Stimulated activated CD4-positive, alpha-beta T cell treated with anti-CD3 and anti-CD28 coated beads, Interleukin-4, amount 100 ng/mL, for 24 hours (primary cell): ENCODE measurements at places on chromosomes 6 and 20.

- DNase-seq: no peak
These were observed 632.8 kb downstream of the HACE1 start for GRCh38 chr6:104226790-104227446.

DNA sequence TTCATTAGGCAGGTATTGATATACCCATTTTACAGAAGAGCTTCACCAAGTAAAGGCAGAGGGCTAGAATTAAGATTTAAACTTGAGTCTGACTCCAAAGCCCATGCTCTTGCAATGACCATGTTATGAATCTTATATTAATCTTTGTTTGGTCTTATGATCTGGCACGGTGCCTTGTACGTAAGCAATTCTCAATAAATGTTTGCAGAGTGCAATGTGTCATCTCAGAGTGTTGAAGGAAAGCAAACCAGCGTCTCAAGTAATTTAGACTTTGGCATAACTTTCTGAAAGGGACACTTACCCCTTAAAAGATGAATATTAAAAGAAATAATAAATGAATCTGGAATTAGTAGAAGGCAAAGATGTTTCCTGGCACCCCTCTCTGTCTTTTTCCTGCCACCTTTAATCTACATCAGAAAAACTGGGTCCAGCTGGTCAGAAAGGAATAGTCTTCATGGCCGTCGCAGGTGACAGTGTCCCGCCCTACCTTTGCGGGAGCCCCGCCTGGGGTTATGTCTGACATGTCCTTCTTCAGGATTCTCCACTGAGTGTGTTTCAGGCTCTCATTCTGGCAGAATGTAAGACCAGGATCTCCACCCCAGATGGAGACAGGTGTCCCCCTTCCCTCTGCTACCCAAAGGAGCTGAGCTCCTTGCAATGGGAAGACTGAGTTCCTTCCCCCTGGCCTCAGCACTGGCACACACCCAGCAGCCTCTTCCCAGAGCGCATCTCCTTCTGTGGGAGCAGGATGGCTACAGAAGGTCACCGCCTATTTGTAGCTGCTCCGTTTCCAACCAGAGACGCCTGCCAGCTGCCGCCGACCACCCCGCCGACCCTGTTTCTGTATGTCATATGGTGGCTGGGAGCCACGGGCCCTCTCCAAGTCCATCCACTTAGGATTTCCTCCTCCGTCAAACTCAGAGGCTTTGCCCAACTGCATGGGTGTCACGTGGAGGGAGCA is 266.3 kb upstream of the ECI2 start:
- no peak for DNase-seq

DNA sequence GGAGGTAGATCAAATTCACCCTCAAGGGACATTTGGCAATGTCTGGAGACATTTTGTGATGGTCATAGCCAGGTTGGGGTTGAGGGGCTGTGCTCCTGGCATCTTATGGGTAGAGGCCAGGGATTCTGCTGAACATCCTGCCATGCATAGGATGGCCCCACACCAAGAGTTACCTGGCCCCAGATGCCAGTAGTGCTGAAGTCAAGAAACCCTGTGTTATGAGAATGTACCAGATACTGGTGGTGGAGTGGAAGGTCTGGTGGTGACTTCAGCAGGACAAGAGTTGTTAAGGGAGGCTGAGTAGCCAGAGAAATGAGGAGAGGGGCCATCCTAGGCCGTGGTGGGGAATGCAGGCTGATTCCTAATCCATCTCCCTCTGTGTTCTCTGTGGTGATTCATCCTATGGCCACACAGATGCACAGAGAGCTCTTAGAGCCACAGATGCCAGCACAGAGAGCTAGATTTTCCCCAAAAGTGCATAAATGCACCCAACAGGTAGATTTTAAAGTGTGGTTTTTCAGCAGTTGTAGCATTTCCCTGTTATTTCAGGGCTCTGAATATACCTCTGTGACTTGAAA is 43.6 kb downstream of the CDYL start:
- DNase-seq: no peak

- DNase-seq: no peak
These were observed 8.5 kb upstream of the DNMT3B start for GRCh38 chr20:32753731-32754130.

DNA sequence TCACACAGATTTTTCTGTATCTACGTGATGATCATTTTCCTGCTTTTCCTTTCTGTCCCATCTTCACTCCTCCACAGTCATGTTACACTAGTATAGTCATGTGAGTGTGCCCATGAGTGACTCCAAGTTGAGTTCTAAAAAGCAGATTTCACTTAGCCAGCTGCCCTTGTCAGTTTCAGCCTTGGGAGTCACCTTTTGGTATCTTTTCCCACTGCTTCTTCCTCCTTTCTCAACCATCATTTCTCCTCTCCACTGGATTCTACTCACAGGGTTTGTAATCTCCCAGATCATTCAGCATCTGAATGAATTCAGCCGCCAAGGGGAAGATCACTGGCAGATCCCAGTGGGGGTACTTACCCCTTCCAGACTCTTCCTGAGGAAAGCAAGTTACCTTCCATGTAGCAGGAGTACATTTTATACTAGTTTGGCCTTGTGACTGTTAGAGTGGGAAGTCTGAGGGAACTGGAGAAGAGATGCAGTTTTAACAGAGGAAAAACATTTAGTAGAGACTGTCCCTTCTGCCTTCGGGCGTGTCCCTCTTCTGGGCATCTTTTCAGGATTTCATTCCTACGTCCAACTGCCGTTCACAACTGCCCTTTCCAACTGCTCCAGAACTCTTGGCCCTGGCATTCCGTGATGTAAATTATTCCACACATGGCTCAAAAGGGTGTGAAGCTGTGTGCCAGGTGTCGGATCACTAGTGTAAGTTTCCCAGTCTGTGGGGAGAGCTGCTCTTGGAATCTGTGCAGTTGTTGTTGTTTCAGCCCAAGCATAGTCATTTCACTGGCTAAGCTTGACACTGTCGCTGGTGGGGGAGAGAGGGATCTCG is 38.9 kb downstream of the BICRAL start:
- DNase-seq: no peak
